ENCODE measurements at places on chromosomes 12 and 14. TPM values are rescaled to one million over a fixed set of nuclear protein-coding genes. Genes with fewer than 3 reads are reported as not detected.

DNA sequence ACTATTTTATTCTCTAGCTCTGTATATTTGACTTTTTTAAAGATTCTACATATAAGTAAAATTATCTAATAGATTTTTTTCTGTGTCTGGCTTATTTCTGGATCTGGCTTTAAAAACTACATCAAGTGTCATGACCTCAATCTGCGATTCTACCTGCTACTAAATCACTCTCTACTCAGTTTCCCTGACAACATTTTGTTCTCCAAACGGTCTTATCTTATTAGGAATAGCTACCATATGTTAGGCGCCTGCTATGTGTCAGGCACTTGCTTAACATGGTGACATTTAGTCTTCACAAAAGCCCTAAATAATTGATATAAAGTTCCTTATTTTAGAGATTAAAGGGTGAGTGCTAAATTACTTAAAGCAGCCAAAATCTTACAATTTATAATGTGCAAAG, 1362.9 kb upstream of the FLRT2 start:
- DNase-seq = no peak

GRCh38 chr14:58193542-58193941, 6.4 kb upstream of the ACTR10 start:
- DNase-seq = no peak

GRCh38 chr14:101628471-101628966, 67.2 kb downstream of the DIO3 start:
- peak; percentile 73 for DNase-seq

DNA sequence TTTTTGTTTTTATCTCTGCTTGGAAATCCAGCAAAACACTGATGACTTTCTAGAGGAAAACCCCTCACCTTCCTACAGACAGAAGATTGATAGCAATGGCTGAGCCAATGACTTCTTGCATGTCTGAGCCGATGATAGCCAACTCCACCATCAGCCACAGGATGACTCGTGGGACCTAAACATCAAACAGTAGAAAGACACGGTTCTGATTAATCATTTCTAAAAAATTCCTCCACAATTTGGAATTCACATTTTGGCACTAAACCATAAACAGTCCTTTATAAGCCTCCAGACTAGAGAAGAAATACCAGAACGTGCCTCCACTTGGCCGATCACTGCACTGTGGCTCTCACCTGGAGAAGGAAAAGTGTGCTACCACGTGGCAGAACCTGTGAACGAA, 25.9 kb downstream of the SLC11A2 start:
- no peak for DNase-seq

DNA sequence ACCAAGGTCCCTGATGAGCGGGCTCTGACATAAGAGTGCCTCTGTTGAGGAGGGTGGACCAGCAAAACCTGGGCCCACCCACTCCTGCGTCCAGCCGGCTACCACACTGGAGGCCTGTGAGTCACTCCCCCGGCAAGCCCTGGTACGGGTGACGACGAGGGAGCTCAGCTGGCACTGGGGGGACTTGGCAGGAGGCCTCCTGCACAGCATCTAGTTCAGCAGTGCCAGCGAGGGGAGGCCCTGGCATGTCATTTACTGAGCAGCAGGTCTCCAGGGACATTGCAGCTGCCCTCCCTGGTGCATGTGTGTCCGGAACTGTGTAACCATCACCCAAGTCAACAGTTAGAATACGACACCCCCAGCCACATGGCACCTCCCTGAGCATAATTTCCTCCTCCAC, 24.4 kb downstream of the CD9 start:
- DNase-seq = no peak

Gene LMNTD1
- not detected for total RNA-seq

- DNase-seq = no peak
These were observed 358.8 kb downstream of the C12orf50 start for GRCh38 chr12:87670448-87670847.

GRCh38 chr14:62126879-62127478, 364.8 kb downstream of the SNAPC1 start:
- DNase-seq = peak; percentile 40

DNA sequence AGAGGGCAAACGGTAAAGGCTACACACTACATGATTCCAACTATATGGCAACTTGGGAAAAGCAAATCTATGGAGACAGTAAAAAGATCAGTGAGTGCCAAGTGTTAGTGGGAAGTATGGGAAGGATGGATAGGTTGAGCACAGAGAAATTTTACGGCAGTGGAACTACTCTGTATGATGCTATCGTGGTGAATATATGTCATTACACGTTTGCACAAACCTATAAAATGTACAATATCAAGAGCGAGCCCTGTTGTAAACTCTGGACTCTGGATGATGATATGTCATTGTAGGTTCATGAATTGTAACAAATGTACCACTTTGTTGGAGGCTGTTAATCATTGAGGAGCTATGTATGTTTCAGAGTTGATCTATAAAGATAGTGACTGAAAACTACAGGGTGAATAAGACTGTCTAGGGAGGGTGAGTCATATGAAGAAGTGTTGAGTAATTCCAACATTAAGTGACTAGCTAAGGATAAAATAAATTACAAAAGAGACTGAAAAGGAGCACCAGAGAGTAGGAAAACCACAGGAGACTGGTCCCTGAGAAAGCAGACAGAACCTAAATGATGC, 349.2 kb upstream of the LMO3 start:
- DNase-seq = no peak

Gene CPNE6
- total RNA-seq = not detected

Gene KRT79
- not detected for total RNA-seq

Gene CACNA2D4
- 12.9 TPM for total RNA-seq

Gene ENDOU
- total RNA-seq = not detected

- no peak for DNase-seq
These were observed 6.5 kb downstream of the KRT5 start for GRCh38 chr12:52513736-52514135.

DNA sequence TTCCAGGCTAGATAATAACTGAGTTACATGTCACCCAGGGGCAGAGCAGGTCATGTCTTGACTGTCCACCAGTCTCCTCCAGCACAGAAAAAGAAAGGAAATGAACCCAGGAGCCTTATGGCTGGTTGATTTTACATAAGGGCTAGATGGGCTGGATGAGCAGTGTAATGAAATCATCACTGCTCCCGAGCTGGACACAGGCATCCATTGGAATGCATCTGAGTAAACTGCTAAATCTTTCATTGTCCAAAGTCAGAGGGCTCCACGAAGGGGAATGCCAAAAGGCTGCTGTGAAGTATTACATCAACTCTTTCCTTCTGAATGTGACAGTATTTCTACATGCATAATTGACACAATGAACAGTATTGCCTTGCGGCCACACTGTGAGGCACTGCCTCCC, 30.1 kb upstream of the TSPAN11 start:
- no peak for DNase-seq

DNA sequence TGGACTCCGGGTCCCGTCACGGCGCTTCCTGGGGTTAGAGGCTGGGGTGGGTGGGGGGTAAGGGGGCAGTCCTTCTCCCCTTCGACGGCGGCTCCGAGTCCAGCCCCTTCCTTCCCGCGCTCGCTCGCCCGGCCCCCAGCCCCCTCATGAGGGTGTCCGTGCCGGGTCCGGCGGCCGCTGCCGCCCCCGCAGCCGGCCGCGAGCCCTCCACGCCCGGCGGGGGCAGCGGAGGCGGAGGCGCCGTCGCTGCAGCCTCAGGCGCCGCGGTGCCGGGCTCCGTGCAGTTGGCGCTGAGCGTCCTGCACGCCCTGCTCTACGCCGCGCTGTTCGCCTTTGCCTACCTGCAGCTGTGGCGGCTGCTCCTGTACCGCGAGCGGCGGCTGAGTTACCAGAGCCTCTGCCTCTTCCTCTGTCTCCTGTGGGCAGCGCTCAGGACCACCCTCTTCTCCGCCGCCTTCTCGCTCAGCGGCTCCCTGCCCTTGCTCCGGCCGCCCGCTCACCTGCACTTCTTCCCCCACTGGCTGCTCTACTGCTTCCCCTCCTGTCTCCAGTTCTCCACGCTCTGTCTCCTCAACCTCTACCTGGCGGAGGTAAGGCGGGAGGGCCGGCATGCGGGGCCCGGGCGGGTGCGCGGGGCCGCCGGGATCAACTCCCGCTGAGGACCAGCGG, 500 bp downstream of the GPR137C start:
- peak; percentile 53 for DNase-seq

DNA sequence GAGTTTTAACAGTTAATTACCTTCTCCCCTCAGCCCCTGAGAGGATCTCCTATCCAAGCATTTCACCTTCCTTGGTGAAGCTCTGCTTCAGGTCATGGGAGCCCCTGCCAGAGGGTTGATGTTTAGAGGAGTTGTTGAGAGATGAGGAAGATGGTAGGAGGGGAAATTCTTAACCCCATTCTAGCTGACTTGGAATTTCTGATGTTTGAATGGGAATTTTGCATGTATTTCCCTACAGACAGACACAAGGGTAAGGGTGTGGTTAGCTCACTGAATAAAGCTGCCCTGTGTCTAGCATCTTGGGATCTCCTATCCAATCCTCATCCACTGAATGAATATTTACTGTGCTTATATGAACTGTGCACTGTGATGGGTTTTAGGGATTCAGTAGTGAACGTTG, 7.1 kb upstream of the BHLHE41 start:
- DNase-seq = no peak

DNA sequence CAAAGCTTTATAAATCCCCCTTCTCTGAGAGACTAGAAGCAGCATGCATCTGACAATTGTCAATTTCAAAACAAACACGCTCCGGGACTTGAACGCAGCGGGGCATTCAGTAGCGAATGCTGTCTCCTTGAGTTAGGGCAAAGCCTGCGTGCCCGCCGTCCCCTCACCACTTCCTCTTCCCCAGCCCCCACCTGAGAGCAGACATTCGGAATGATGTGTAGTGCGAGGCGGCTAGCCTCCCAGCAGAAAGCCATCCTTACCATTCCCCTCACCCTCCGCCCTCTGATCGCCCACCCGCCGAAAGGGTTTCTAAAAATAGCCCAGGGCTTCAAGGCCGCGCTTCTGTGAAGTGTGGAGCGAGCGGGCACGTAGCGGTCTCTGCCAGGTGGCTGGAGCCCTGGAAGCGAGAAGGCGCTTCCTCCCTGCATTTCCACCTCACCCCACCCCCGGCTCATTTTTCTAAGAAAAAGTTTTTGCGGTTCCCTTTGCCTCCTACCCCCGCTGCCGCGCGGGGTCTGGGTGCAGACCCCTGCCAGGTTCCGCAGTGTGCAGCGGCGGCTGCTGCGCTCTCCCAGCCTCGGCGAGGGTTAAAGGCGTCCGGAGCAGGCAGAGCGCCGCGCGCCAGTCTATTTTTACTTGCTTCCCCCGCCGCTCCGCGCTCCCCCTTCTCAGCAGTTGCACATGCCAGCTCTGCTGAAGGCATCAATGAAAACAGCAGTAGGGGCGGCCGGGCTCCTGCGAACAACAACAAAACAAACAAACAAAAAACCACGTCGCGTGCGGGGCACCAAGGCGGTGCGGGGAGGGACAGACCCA, 2.2 kb downstream of the PRMT8 start:
- DNase-seq = no peak

DNA sequence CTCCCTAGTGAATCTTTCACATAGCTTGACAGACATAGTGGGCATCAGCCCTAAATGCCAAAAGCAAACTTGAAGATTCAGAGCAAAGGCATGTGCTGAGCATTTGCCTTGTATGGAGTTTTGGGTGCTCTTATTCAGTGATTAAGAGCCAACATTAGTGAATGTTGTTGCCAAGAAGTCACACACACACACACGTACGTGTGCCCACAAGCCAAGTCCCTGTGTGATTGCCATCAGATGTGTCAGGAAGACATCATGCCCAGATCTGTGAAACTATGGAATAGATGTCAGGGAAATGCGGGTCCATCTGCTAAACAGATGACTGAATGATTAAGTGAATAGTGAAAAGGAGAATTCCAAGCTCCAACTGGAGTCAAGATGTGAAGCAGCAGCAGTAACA, 149.0 kb downstream of the AKAP6 start:
- DNase-seq = no peak

DNA sequence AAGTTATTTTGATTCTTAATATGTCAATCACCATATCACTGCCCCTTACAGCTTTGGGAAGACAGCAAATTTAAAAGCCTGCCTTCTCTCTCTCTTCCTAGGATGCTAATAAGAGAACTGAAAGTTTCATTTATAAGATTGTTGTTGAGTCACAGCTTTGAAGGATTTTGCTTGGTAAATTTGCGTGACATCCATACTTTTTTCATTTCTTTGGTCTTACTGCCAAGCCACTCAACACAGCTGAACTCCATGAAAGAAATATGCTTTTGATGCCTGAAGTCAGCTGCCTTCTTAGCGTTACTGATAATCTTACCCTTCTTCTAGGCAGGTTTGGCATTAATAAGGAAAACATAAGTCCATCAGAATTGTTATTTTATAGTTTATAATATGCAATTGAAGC, 155.0 kb downstream of the CRADD start:
- DNase-seq = no peak

- no peak for DNase-seq
These were observed 15.6 kb downstream of the CCER1 start for GRCh38 chr12:90939382-90939781.

- no peak for DNase-seq
These were observed 125.0 kb upstream of the DYRK2 start for GRCh38 chr12:67523538-67523937.

Gene SINHCAF
- total RNA-seq = 92.3 TPM

DNA sequence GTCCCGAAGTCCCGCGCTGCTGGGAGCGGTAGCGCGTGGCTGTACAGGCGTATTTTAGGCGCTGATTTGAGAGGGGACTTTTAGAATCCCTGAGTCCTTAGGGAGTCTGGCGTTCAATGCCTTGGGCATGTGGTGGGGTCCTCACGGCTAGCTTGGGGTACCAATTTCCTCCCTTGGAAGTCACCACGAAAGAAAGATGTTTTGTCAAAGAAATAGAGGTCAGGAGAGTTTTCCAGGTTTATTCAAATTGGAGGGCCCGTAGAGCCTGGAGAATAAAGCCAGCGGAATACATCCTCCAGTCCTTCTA, 63.9 kb downstream of the KLHL28 start:
- DNase-seq = no peak

Gene PKP2
- not detected for total RNA-seq

Gene KRT73
- total RNA-seq = 8.2 TPM

DNA sequence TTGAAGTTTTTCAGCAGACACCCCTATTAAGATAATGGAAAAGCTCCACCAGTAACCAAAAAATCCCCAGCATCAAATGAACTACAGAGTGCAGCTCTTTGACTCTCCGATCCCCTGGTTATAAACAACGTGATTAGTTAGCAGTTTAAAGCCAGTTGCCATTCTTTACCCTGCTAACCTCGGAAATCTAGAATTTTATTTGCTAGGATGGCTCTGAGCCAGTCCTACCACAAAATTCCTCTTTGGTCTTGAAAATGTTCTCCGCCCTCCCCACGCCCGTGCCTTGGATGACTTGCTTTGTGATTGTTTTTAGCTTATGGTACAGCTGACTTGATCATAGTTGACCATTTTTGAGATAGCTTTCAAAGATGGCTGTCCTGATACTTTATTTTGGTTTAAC, 1.2 kb downstream of the KLHDC2 start:
- DNase-seq = no peak

DNA sequence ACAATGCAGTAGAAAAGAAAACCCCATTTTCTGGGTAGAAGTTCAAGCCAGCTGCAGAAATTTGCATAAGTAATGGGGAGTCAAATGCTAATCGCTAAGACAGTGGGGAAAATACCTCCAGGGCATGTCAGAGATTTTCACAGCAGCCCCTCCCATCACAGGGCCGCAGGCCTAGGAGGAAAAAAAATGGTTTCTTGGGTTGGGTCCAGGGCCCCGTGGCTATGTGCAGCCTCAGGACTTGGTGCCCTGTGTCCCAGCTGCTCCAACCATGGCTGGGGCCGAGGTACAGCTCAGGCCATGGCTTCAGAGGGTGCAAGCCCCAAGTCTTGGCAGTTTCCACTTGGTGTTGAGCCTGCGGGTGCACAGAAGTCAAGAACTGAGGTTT, 14.6 kb downstream of the OR10P1 start:
- DNase-seq = no peak
